ENCODE measurements at places on chromosomes 7 and 10.

DNA sequence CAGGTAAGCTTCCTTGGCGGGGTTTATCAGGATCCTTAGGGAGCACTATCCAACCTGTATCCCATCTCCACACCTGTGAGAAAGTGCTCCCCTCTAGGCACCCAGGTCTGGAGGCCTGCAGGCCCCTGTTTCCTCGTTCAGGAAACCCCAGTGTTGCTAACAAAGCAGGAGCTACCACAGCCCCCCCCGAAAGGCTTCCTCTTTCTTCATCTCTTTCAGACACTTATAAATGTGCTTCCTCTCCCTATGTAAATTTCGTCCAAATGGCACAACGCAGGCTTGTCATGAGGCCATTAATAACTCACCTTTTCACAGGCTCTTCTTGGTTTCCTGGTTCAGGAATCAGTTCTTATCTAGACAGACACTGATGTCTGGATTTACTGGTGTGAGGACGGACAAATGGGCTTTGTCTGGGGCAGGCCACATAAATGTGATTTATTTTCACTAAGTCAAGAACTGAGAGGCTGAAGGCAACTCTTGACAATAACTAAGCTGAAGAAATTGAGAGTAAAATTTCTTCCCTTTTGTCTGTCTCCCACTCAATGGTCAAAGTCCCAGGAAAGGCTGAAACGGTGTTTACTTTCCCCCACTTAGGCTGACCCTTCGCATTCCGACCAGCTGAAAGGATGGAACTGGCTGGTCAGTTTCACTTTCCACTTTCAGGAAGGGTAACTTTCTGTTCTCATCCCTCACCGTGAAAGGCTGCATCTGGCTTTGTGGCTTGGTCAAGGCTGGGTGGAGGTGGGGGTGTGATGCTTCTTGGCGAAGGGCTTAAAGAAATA is 46.8 kb downstream of the PIK3AP1 start:
- DNase-seq = no peak

- no peak for DNase-seq
Observed at GRCh38 chr10:59719374-59719773, 9.7 kb upstream of the SLC16A9 start.

GRCh38 chr10:115674496-115674895 is 581.3 kb downstream of the ATRNL1 start:
- DNase-seq = no peak

- no peak for DNase-seq
Observed at GRCh38 chr10:77162697-77163096, 474.9 kb downstream of the KCNMA1 start.

DNA sequence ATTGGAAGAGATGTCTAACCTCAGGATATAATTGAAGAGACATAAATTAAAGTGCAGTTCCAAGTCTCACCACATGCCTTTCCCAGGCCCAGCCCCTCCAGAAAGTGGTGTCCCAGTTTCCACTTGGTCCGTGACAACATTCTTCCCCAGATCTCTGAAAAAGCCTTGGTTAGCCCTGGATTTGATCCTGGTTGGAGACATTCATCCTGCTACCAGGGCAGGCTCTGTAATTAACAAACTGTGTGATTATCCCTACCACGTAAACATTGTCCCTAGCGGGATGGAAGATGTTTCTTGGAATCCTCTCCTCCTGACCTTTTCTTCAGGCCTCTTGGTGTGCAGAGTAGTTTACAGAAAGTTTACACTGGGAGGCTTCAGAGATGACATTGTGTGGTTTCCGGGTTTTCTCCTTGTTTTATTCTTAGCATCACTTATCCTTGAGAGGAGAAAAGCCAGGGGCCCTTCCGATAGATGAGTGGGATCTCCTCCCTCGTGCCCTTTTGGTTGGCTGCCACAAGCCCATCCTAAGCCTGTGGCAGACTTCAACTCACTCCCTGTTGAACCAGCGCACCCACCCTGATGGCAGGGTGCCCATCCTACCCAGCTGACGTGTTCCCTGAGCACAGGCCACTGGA is 83.8 kb downstream of the COL13A1 start:
- no peak for DNase-seq

GRCh38 chr7:132745510-132745909 is 169.2 kb upstream of the PLXNA4 start:
- no peak for DNase-seq

- no peak for DNase-seq
Observed at GRCh38 chr10:88095223-88095721, 231.8 kb downstream of the PTEN start.

All from GM12891 (cell line).